ENCODE measurements at places on chromosomes 5 and 9.

DNA sequence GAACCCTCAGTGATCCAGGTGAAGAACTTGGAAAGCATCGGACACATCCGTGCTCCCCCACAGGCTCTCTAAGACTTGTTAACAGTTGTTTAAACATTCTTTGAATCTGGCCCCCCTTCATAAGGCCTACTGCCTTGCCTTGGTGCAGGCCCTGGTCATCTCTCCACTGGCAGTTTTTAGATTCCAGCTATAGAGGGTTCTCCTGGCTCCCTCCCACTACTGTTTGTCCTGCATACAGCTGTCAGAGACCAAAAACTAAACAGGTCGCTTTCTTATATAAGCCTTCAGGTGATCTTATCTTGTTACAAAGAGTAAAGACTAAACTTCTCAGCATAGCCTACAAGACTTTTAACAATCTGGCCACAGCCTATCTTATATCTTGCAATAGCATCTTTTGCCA is 32.3 kb downstream of the NRG2 start:
- DNase-seq = no peak

DNA sequence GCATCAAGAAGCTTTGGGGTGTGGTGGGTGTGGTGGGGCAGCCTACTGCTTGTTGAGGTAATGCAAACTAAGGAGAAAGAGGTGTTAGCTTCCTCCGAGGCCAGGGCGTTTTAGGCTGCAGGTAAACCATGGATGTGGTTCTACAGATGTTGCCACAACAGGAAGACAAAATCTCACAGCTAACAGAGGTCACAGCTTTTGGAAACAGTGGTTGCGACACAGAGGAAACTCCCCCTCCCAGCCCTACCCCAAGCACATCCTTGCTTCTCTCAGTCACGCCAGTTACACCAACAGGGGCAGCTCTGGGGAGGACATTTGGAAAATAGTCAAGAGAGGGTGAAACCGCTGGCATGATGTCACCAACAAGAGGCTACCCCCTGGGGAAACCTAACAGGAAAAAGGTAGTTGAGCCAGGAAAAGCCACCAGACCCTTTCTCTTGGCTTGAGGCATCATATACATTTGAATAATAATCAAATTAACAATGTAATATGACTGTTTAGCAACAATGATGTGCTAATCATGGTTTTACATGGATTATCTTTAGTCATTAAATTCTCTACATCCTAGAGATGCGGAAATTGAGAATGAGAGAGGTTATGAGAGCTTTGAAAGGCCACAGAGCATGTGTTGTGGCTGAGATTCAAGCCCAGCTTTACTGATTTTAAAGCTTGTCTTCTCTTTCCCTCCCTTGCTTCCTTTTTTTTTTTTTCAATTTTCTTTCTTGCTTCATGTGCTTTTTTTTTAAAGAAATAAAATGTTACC is 82.2 kb upstream of the IL12B start:
- DNase-seq = no peak

DNA sequence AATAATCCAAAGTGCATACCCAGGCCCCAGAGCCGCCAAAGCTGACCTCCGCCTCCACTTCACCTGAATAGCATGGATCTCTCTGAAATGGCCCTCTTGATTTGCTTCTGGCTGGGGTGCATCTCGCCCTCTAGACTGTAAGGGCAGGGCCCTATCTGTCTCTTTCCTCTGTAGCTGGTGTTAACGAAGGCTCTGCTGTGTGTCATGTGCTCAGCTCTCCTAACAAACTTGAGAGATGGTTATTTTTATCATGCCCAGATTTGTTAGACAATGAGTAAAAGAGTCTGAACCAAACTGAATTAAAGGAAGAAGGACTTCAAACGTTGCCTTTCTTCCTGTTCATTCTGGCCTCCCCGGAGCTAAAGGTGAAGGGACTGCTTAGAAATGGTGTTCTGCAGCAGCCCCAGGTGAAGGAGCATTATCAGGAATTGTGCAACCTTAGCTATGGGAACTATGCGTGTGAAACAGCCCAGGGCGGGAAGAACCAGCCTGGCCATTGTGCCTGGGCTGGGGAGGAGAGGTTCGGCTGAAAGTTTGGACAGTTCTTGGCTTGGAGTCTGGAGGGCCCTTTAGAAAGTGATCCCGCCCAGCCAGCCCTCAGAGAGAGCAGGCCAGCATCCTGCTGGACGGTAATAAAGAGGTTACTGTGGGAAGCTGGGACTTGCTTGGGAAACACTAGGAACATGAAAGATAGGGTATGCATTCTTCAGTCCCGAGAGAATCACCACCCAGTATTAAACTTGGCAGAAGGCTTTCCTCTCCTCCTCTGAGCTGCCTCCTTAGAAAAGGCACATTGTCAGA is 73.5 kb downstream of the WWC1 start:
- DNase-seq = peak; percentile 9

GRCh38 chr5:17713301-17713700 is 79.0 kb downstream of the TAF11L14 start:
- DNase-seq = no peak

DNA sequence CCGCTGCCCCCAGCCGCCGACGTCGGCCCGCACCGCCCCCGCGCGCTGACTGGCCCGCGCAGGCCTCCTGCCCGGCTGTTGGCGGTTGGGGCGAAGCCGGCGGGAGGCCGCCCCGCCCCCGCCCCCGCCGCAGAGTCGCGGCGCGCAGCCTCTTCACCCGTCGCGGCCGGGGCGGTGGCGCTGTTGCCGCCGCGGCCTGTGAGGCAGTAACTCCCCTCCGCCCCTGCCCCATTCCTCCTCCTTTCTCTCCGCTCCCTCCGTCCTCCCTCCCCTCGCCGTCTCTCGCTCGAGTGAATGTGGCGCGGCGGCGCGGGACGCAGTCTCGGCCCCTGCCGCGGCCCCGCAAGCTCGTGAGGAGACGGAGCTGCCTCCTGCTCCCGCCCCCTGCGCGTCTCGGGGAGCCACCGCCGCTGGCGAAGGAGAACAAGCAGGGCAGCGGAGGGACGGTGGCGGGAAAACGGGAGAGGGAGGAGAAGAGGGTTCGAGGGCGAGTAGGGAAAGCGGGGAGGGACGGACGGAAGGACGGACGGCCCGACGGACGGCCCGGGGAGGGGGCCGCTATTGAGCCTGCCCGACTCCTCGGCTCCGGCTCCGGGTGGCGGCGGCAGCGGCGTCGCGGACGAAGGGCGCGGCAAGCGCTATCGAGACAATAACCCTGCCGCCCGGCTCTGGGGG is 637 bp upstream of the ERBIN start:
- peak; percentile 59 for DNase-seq

- no peak for DNase-seq
These were observed 42.8 kb upstream of the IPPK start for GRCh38 chr9:92712767-92713166.

- no peak for DNase-seq
These were observed 169.0 kb upstream of the MPDZ start for GRCh38 chr9:13448482-13448881.

- no peak for DNase-seq
These were observed 21.9 kb upstream of the FOCAD start for GRCh38 chr9:20662156-20662555.

DNA sequence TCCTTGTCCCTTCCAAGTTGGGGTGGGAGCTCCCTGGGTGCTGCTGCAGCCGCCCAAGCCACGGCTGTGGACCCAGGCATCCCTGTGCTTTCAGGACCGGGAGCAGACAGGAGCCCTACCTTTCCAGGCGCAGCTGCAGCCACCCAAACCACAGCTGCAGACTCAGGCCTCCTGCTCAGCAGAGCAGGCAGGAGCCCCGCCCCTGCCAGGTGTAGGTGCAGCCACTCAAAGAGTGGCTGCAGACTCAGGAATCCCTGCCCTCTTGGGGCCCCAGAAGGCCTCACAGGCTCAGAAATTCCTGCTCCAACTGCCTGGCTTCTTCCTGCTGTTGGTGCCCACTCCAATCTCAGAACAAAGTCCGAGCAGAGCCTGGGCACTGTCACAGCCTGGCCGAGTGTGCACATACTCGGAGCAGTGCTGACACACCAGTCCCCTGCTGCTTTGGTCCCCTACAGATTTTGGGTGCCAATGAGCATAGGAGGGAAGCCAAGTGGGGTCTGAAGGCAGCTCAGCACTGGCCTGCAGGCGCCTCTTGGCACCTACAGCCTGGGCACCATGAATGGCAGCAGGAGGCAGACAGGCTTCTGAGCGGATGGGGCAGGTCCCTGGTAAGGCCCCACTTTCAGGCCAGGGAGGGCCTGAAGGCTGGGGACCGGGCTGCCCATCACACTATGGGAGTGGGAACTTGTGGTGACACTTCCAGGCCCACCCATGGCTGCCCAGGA is 6.0 kb upstream of the TESK1 start:
- no peak for DNase-seq

DNA sequence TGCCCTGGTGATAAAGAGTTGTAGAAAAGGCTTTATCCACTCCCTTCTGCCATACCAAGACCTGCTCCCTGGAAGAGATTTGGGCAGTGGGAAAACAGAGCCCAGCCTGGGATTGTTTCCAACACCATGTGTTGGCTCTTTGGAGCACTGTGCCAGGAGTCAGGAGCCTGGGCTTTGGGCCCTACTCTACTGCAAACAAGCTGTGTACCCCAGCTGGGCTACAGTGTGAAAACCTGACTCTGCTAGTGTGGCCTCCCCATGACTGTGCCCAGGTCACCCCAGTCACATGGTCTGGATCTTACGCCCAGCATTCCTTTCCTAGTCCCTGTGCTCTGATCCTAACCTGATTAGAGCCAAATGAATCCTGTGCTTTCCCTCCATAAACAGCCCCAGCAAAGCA is 39.3 kb upstream of the SHB start:
- no peak for DNase-seq

DNA sequence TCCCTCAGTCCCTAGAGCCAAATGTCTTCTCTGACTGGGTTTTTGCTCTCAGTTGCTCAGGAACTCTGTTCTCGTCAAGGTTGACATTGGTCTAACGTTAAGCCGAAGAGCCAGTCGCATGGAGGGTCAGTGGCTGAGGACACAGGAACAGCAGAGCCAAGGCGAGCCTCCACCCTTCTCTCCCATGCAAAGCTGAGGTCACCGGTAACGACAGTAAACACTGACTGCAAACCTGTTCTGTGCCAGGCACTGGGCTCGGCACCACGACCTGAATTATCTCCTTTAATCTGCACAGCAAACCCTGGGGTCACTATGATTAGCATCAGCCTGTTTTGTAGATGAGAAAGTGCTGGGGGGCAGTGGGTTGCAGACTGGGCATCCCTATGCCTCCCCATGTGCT is 171.0 kb downstream of the COL23A1 start:
- DNase-seq = no peak

GRCh38 chr9:129547063-129547462 is 73.8 kb downstream of the C9orf50 start:
- no peak for DNase-seq

- no peak for DNase-seq
These were observed 307.5 kb downstream of the ZNF608 start for GRCh38 chr5:124438903-124439281.

- no peak for DNase-seq
These were observed 974 bp upstream of the SLC12A2 start for GRCh38 chr5:128082551-128083032.

DNA sequence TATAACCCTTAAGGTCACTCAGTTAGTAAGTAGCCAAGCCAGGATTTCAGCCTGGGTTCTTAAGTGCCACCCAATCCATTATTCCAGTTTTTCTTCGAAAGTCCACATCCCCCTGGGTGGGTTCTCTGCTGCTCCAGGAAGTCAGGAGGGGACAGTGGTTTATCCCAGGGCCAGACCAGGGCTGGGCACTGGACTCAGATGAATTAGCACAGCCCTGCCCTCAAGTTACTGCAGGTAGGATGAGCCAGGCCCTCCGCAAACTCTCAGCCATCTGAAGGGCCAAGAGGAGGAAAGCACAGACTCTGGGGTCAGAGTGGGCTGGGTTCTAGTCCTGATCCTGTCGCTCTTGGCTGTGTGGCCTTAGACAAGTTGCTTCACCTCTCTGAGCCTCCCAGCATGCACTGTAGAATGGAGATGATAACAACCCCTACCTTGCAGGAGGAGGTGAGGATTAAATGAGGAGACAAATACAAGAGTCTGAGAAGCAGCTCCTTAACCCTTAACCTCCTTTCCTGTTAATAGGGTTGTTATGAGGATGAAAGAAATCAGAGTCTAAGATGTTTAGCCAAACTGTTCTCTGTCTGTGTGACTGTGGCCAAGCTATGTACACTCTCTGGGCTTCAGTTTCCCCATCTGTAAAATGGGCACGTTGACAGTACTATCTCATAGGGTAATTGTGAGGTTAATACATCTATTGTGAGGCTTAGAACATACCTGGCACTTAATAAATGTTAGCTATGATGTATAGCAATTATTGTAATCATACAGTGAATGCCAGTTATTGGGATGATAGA is 6.8 kb upstream of the NEURL1B start:
- no peak for DNase-seq

DNA sequence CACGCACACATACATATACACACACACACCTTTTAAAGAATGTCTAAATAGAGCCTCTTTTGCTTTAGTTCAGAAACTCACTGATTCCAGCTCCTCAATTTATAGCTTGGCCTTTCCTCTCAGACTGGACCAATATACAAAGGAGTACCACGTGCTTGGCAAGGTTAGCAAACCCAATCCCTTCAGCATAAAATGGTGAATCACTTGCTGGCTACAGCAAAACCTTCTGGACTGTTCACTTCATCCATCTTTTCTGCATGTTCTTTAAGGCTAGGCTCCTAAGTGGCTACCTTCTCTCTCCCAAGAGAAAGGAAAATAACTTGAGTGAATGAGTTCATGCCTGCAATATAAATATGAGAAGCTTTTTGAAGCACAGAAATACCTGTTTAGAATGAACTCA is 109.7 kb downstream of the LPAR1 start:
- DNase-seq = no peak

GRCh38 chr9:86730163-86730928 is 217.0 kb downstream of the GAS1 start:
- DNase-seq = no peak

DNA sequence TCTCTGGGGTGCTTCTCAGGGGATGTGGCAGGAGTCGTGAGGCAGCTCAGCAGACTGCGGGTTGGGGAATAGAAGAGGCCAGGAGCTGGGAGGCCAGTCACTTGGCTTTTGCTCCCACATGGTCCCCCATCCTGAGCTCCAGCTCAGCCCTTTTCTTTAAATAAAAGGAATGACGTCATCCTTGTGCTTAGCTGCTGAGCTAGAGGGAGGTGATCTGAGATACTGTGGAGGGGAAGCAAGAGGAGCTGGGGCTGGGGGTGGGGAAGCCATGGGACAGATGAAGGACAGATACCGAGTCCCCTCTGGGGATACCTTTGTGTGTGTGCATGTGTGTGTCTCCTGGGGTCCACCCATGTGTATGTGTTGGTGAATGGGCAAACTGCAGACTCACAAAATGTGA is 89.0 kb upstream of the ARAP3 start:
- no peak for DNase-seq

- no peak for DNase-seq
These were observed 183.7 kb downstream of the TLR4 start for GRCh38 chr9:117887941-117888340.

DNA sequence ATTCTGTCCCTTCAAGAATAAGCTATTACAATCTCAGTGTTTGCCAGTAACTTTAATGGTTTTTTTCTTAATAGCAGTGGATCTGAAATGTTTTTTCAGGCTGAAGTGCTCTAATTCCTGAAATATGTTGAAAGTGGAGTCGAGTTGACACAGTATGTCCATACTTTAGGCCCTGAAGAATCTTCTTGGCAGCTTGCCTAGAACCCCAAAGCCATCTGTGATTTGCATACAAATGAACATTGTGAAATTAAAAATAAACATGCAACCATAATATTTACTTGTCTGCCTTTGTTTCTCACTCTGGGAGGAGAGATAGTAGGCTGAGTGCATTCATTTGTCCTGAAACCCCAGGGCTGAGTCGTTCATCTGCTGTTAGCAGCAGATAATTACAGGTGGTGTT is 152.7 kb downstream of the ADCY2 start:
- DNase-seq = no peak

Measured in astrocyte of the cerebellum (primary cell).